ENCODE measurements at places on chromosomes 1 and 21. TPM values are rescaled to one million over a fixed set of nuclear protein-coding genes. Genes with fewer than 3 reads are reported as not detected.
A peak's percentile ranks its signal among the peaks of the same experiment; 100 is the strongest.

DNA sequence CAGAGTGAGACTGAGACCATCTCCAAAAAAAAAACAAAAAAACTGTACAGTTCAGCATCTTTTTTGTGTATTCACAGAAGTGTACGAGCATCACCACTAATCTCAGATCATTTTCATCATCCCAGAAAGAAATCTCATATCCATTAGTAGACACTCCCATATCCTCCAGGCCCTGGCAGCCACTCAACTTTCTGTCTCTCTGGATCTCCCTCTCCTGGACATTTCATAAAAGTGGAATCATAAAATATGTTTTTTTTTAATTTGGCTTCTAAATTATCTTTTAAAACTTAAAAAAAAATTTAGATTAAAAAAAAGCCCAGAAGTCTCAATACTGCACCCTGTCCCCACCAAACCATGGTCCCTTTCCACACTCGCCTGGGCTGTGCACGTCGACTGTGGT lies 22.1 kb downstream of the RIPPLY3 start:
- no peak for DNase-seq

DNA sequence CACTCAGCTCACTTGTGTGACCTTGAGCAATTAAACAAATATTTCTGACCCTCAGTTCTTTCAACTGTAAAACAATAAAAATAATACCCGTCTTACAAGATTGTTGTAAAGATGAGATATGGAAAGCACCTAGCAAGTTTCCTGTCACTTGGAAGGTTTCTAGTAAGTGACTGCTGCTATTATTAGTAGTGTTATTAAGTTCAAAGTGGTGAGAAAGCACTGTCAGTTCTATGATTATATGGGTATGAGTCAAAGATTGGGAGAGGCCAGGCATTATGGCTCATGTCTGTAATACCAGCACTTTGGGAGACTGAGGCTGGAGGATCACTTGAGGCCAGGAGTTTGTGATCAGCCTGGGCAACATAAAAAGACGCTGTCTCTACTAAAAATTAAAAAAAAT lies 145.4 kb downstream of the C1orf21 start:
- DNase-seq, result no peak

GRCh38 chr1:184387069-184387475 lies 243 bp downstream of the C1orf21 start:
- DNase-seq, result no peak

Gene LMX1A
- total RNA-seq, result not detected

Gene MYBPH
- total RNA-seq, result not detected

Gene ICOSLG
- 2.9 TPM for total RNA-seq

GRCh38 chr1:178867670-178868069 lies 3.2 kb downstream of the ANGPTL1 start:
- DNase-seq, result no peak

Gene SH3D21
- total RNA-seq, result 18.3 TPM

- no peak for DNase-seq
Measured at GRCh38 chr21:28151758-28152157, 840.9 kb downstream of the LTN1 start.

Gene C1orf94
- total RNA-seq, result not detected

GRCh38 chr21:26365849-26366248 lies 195.3 kb upstream of the APP start:
- no peak for DNase-seq

DNA sequence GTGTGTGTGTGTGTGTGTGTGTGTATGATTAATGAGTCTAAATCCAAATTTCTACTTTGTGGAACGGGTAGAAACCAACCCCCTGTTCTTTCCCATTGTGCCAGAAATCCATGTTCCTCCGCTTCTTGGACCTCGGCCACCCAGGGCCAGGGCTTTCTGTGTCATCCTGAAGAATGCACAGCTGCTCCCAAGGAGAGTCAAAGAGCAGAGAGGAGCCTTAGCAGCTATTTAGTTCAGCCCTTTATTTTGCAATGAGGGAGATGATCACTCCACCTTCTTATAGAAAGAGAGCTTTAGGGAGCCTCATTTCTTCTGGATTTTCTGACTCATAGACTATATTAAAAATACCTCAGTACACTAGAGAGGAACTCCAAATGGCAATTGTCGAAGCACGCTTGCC lies 489.3 kb upstream of the VAMP3 start:
- DNase-seq, result no peak

GRCh38 chr1:27931759-27932158 lies 3.0 kb upstream of the SMPDL3B start:
- no peak for DNase-seq

Gene HES5
- not detected for total RNA-seq

DNA sequence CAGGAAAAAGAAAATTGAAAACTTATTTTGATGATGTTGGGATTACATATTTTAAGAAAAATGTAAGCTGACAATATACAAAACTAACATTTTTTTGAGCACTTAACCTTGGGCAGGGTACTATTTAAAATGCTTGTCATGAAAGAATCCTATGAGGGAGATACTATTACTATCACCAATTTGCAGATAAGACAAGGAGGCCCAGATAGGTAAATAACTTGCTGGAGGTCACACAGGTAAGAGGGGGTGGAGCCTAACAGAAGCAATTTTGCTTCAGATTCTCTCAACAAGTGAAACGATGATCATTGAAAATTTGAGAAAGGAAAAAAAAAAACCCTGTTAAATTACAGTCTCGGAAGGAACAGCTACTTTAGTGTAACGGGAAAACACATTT lies 1.2 kb downstream of the GART start:
- no peak for DNase-seq

DNA sequence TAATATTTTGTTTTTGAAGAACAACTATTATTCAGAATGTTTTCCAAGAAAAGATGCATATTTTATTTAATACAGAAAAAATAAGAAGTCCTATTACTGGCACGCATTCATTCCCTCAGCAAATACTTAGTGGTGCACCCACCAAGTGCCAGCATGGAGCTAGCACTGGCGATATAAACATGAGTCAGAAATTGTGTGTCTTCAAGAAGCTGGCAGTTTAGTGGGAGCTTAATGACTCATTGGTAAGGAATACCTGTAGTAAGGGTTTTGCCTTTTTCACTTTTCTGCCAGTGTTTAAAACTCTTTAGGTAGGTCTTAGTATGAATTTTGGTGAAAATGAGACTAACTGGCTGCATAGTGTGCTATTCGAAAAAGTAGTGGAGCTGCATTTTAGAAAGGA lies 6.3 kb downstream of the MAGI3 start:
- DNase-seq, result peak; percentile 86

DNA sequence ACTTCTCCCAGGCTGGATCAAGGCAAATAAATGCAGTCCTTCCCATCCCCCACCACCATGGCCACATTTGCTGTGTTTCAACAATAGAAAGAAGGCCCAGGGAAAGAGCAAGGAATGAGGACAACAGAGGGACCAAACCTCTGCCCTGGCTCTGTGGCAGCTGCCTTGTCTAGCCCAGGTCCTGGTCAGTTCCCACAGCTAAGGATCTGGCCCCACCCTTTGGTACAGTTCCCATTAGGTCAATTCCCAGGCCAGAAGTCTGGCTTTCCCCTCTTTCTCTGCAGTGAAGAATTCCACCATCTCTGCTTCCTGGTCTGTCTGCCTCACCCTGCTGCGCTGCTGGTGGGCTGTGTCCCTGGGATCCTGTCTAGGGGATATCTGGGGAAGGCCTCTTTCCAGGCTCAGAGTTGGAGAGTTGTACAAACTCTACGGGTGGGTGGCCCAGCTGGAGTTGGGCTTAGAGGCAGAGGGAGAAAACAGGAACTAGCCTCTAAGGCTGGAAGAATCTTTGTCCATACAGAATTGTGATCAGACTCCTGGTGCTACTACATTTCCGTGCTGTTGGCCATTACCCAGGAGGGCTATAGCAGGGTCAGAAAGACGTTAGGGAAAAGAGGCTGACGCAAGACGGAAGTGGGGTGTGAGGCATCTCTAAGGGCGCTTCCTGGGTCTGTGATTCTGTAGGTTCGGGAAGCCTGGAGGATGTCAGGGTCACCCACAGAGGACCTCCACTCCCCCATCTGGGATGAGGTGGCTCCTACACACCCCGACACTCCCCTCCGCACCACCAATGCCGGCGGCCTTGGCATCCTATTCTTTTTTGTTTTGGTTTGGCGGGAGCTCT lies 953 bp upstream of the NDUFS2 start:
- no peak for DNase-seq
